Left hindlimb (tissue), 1 donor: ENCODE measurements at places on chromosomes 13 and 19.
A peak's percentile ranks its signal among the peaks of the same experiment; 100 is the strongest.

DNA sequence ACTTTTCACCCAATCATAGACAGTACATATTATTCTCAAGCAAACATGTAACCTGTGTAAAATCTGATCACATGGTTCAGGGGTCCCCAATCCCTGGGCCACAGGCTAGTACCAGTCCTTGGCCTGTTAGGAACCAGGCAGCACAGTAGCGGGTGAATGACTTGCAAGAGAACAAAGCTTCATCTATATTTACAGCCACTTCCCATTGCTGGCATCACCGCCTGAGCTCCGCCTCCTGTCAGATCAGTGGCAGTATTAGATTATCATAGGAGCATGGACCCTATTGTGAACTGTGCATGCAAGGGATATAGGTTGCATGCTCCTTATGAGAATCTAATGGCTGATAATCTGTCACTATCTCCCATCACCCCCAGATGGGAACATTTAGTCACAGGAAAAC is 133.1 kb downstream of the MAB21L1 start:
- DNase-seq: no peak

GRCh38 chr13:92951273-92951890 is 275.2 kb upstream of the GPC6 start:
- DNase-seq: no peak

GRCh38 chr13:103941506-103942140 is 875.4 kb upstream of the SLC10A2 start:
- no peak for DNase-seq

GRCh38 chr19:55354698-55355212 is at the start of gene COX6B2:
Gene COX6B2, minus strand, starts transcription at chr19:55354719. Its CDS starts 198 bp downstream, at chr19:55354521.
- DNase-seq: no peak

DNA sequence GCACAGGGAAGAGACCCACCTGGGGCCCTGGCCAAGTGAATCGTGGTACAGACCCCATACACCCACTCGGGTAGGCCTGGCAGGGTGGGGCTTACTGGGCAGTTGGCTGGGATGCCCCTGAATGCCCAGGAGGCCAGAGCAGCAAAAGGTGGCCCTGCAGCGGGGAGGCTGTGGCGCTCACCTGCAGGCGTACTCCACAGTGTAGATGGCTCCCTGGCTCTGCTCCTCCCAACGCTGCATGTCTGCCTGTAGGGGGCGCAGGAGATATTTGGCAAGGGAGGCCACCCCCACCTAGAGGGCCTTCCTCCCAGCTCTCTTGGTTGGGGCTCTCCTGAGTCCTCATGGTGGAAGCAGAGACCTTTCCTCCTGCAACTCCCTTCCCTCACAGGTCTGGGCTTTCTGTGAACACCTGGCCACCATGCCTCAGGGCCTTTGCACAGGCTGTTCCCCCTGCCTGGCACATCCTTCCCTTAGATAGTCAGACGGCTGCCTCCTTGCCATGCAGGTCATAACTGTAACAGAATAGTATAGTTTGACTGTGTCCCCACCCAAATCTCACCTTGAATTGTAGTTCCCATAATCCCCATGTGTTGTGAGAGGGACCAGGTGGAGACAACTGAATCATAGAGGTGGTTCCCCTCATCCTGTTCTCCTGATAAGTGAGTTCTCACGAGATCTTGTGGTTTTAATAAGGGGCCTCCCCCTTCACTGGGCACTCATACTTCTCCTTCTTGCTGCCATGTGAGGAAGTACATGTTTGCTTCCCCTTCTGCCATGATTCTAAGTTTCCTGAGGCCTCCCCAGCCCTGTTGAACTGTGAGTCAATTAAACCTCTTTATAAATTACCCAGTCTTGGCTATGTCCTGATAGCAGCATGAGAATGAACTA is 5.9 kb downstream of the BORCS8 start:
- DNase-seq: no peak

GRCh38 chr13:75715601-75716523 is 79.7 kb downstream of the LMO7 start:
- no peak for DNase-seq

- DNase-seq: no peak
These were observed 254.6 kb downstream of the COG6 start for GRCh38 chr13:39910041-39910440.

DNA sequence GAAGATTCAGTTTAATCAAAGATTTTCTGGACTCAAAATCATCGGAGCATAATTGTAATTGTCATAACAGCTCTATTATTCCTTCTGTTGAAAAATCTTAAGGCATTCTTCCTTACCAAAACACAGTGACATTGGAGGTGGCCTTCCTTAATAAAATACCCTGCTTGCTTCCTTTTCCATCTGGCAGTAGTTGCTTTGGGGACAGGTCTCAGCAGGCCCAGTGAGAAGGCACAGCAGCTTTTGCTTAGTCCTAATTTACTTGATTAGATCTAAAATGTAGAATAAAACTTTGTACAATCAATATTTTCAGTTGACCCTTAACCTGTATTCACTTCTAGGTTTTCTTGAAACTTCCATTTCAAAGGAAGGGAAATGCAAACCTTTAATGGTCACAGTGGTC is 471.6 kb downstream of the PCDH20 start:
- no peak for DNase-seq

DNA sequence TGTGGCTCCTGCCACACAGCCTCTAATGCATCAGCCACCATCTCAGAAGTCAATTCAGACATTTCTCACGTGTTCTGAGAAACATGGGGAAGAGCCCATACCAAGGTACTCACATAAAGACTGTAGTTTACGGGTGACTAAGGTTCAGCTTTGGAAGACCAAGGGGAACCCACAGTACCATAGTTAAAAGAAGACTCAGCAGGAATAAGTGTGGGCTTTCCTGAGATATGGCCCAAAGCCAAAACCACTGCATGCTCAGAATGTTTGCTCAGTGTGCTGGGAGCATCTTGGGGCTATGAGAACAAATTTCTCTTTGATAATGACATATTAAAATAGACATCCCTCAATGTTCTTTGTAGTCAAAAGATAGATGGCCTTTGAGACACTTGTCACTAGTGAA is 283.8 kb downstream of the DCT start:
- no peak for DNase-seq

DNA sequence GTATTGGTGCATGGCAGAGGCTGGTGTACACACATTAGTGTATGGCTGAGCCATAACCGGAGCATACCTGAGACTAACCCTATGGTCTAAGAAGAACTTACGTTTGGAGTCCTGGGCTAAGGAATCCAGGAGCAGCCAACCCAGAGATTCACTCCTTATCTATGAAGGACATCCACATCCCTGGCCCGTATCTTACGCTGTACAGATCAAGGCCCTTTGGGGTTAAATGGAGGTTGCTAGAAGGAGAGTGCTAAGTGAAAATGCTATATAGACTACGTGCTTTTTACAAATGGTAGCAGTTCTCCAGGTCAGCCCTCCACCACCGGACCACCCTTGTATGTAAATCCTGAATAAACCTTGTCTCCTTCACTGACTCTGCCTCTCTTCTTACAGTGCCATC is 1.9 kb upstream of the SUGT1 start:
- DNase-seq: no peak

DNA sequence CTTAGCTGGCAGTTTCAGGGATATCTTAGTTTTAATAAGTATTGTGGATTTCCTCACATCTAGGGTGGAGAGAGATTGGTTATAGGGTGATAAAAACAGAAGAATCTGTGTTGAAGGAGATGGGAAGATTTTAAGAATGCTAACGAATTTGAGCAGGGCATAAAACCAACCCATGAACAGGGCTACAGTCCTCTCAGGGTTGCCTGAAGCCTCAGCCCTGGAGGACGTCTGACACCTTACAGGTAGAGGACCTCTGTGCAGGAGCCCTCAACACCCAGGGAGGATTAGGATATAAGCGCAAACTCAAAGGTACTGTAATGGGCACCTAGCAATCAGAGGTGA is 461 bp upstream of the WASF3 start:
- no peak for DNase-seq

GRCh38 chr13:97746649-97747048 is 206.8 kb upstream of the IPO5 start:
- no peak for DNase-seq

- no peak for DNase-seq
These were observed 299.0 kb downstream of the ITGBL1 start for GRCh38 chr13:101751488-101751887.

GRCh38 chr19:56838024-56838908 is 2.3 kb downstream of the PEG3 start:
- DNase-seq: peak; percentile 79

GRCh38 chr19:53809518-53810186 is 14.5 kb downstream of the NLRP12 start:
- DNase-seq: peak; percentile 37

DNA sequence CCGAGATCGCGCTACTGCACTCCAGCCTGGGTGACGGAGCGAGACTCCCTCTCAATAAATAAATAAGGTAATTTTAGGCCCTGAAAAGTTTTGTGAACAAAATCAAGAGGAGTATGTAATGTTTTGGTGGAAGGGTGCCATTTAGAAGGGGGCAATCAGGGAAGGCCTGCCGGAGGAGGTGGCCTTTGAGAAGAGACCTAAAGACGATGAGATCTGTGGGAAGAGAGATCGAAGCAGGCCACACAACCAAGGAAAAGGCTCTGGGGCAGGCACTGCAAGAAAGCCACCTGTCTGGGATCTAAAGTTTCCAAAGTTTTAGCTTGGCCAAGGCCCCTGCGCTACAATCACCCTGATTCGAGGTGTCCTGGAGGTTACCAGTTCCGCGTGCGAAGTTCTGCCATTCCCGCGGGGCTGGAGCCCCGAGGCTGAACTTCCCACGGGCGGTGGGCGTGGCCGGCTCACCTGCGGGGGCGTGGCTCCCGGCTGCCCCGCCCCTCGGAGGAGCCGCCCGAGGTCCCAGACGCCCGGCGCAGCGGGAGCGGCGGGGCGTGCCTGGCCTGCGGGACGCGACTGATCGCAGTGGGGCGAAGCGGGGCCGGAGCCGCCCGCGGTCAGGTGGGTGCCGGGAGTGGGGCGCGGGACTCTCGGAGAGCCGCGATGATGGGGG is at the start of gene KLC3:
Gene KLC3 (plus strand): TSS at position 519 of the 667 bp plus-strand sequence. CDS start 4,792 bp downstream, outside the sequence.
- no peak for DNase-seq

- no peak for DNase-seq
These were observed 10.4 kb downstream of the ZNF146 start for GRCh38 chr19:36225219-36225892.

DNA sequence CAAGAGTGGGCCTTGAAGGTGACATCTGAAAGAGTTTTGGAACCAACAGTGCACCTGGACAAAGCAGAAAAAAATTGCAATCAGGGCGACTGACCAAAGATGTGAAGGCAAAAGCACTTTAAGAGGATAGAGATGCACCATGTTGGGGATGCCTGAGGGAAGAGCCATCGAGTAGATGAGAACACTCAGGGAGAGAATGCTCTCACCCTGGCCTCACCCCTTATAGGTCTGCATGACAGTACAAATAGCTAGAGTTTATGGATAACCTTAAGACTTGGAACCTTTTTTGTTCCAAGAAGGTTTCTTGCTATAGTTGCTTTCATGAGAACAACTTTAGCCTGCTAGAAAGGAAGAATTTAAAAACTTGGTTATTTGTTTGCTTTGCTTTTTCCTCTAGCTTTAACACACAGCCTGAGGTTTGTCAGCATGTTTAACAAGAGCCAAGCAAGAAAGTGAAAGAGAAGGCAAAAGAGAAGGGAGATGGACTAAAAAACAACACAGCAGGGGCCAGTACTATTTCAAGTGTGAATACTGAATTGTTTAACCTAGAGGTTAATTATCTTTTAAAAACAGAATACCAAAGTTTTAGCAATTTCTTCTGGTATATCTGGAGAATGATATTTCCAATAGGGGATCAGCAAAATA is 418.9 kb downstream of the DIAPH3 start:
- no peak for DNase-seq

DNA sequence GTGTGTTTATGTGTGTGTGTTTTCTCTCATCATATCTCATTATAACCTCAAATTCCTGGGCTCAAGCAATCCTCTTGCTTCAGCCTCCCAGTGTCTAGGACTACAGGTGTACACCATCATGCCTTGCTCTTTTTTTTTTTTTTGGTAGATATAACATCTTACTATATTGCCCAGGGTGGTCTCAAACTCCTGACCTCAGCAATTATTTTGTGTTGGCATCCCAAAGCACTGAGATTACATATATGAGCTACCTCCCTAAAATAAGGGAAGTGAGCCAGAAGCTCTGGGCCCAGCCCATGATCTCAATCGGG is 448 bp upstream of the ZNF543 start:
- no peak for DNase-seq

- DNase-seq: peak; percentile 29
These were observed 5.8 kb upstream of the FLT3LG start for GRCh38 chr19:49468199-49468598.

- DNase-seq: no peak
These were observed 490.0 kb upstream of the SGCG start for GRCh38 chr13:22690756-22691155.

DNA sequence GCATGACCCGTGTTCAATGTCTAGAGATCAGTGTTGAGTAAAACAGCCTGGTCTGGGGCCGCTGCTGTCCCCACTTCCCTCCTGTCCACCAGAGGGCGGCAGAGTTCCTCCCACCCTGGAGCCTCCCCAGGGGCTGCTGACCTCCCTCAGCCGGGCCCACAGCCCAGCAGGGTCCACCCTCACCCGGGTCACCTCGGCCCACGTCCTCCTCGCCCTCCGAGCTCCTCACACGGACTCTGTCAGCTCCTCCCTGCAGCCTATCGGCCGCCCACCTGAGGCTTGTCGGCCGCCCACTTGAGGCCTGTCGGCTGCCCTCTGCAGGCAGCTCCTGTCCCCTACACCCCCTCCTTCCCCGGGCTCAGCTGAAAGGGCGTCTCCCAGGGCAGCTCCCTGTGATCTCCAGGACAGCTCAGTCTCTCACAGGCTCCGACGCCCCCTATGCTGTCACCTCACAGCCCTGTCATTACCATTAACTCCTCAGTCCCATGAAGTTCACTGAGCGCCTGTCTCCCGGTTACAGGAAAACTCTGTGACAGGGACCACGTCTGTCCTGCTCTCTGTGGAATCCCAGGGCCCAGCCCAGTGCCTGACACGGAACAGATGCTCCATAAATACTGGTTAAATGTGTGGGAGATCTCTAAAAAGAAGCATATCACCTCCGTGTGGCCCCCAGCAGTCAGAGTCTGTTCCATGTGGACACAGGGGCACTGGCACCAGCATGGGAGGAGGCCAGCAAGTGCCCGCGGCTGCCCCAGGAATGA is 1.5 kb upstream of the CEACAM5 start:
- DNase-seq: no peak

- DNase-seq: peak; percentile 78
These were observed 786.6 kb upstream of the SLITRK6 start for GRCh38 chr13:86585835-86586234.
